NCI-H526 (cell line): ENCODE measurements at places on chromosomes 11 and 22.

- no peak for DNase-seq
Observed at GRCh38 chr11:14270690-14271542, 88.1 kb downstream of the RRAS2 start.

- DNase-seq, result no peak
Observed at GRCh38 chr11:121435551-121436511, 16.3 kb upstream of the SORL1 start.

GRCh38 chr11:126587541-126587940, 232.1 kb downstream of the ST3GAL4 start:
- DNase-seq, result no peak

DNA sequence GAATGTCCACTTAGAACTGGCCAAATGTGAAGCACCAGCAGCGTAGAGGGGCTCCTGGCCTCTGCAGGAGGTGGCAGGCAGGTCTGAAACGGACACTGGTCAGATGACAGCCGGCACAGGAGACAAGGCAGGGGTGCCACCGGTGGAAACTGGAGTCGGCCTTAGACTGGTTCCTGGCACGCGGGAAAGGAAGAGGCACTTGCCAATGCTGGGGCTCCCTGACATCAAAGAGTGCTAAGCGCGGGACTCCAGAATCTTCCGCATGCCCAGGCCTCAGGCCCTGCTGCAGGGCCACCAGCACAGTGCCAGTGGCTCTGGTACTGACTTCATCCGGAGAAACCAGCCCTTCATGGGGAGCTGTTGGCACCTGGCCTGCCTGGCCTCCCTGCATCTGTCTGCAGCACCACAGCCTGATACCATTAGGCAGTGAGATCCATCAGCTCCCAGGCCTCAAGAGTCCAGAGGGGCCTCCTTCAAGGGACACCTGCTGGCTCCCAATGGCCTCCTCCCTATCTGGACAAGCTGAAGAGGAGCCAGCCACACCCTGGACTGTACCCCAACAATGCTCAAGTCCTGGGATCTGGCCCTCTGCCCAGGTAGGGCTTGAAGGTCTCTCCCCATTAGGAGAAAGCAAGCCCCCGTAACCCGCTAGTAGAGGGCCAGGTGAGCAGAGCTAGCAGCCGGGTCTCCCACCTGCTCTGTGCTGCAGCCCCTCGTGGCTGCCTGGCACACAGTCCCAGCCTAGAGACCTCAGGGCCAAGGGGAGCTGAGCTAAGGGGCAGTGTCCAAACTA, 29.7 kb upstream of the GNB1L start:
- no peak for DNase-seq

DNA sequence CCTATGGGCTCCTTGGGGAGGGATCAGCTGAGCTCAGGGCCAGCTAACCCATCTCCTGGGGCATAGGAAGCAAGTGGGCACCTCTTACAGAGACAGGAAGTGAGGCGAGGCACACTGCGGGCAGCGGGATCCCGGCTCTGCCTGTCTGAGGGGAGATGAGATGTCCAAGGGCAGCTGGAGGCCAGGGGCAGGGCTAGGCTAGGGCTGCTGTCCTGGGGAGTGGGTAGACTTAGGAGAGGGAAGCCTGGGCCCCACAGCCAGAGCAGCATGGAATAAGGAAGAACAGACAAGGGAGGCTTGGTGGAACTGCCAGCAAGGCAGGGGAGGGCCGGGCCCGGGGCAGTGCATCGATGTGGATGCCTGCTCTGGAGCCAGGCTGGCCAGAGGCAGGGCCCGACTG, 76.3 kb downstream of the MORC2 start:
- DNase-seq, result no peak
